ENCODE measurements at places on chromosomes 16 and 17. TPM values are rescaled to one million over a fixed set of nuclear protein-coding genes. Genes with fewer than 3 reads are reported as not detected.

The TNFSF12 gene
- 22.8 TPM for total RNA-seq

The MPV17L gene
- not detected for total RNA-seq

DNA sequence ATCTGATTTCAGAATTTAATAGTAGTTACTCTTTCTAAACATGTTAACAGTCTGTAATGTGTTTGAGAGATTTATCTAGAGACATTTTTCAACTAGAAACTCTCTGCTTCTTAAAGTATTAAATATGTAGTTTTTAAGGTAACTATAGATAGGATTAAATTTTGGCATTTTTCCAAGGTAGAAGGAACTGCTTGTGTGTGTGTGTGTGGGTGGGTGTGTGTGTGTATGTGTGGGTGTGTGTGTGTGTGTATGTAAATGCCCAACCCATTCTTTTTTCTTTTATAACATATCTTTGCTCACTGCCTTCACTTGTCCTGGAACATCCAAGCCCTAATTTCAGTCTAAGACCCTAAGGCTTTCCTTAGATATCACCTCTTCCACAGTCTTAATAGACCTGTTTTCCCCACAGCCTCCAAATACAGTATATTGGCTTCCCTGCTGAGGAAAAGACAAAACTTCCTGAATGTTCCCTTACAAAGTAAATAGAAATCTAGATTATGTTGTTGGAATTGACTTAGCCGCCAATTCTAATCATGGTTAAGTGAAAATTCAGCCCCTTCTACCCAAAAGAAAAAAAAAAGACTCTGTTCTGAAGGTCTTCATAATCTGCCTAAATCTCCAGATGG lies 33.5 kb downstream of the NUP93 start:
- no peak for DNase-seq

GRCh38 chr17:56260376-56261002 lies 107.2 kb downstream of the ANKFN1 start:
- no peak for DNase-seq

DNA sequence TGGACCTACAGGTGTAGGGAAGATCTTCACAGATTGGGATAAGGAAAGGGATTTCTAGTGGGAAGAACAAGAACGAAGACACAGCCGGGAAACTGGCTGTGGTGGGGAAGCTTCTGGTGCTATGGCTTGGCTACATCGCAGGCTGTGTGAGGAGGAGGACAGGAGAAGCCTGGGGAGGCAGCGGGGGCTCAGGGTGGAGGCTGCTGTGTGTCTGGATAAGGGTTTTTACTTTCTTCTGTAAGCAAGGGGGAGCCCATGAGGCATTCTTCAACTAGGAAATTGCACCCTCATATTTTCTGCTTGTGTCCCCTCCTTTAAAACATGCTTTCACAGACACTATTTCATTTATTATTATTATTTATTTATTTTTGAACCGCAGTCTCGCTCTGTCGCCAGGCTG lies 2.9 kb upstream of the RHBDF2 start:
- DNase-seq = no peak

GRCh38 chr17:60819447-60820130 lies 141.9 kb downstream of the BCAS3 start:
- no peak for DNase-seq

- DNase-seq = no peak
Observed at GRCh38 chr16:89436366-89436765, 54.0 kb downstream of the ANKRD11 start.

DNA sequence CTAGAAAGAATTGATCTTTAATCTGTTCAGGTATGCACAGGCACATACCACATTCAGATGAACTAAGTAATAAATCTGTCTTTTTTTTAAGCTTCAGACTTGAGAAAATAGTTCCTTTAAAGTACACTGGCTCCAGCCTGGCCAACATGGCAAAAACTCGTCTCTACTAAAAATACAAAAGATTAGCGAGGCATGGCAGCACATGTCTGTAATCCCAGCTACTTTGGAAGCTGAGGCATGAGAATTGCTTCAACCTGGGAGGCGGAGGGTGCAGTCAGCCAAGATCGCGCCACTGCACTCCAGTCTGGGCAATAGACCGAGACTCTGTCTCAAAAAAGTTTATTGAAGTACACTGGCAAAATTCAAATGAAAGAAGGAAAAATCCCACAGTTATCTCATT lies 111.0 kb upstream of the NETO2 start:
- DNase-seq = no peak

- no peak for DNase-seq
Observed at GRCh38 chr16:2977440-2977839, 2.8 kb downstream of the PKMYT1 start.
